Hematopoietic multipotent progenitor cell treated with erythropoietin and hydrocortisone succinate and interleukin-3 and kit ligand, for 15 days (in vitro differentiated cells): ENCODE measurements at places on chromosomes 3 and 15.
A peak's percentile ranks its signal among the peaks of the same experiment; 100 is the strongest.

GRCh38 chr3:175956964-175957363, 1097.8 kb downstream of the NAALADL2 start:
- no peak for DNase-seq

- DNase-seq = no peak
Observed at GRCh38 chr3:112132554-112132953, 494 bp downstream of the GCSAM start.

GRCh38 chr3:61057464-61057863, 193.8 kb downstream of the FHIT start:
- no peak for DNase-seq

- DNase-seq = no peak
Observed at GRCh38 chr15:60384053-60384452, 13.7 kb downstream of the ANXA2 start.

DNA sequence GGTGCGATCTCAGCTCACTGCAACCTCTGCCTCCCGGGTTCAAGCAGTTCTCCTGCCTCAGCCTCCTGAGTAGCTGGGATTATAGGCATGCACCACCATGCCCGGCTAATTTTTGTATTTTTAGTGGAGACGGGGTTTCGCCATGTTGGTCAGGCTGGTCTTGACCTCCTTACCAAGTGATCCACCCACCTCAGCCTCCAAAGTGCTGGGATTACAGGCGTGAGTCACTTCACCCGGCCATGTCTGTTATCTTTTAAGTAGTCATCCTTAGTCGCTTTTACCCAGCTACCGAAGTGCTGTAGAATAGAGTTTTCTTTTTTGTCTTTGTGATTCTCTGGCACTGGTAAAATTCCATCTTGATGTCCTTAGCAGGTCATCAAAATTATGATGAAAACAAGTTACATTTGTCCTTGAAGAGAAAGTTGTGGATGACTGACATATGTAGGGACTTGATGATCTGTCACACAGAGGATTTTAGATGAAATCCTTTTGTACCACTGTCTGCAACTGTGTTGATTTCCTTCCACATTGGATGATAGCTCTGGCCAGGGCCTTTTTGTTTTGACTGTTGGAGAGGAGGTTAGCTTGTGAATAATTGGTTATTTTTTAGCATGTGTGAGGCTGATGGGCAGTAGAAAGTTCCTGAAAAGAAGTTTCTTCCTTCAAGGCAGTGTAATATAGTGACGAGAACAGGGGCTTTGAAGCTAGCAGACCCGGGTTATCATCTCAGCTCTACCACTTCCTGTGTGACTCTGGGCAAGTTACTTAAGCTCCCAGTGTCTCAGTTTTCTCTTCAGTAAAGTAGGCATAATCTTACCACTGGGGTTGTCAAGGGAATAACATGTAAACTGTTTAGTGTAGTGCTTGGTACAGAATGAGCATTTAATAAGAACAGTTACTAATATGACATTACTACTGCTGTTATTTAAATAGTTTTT, 18.8 kb downstream of the ATG7 start:
- DNase-seq = no peak

DNA sequence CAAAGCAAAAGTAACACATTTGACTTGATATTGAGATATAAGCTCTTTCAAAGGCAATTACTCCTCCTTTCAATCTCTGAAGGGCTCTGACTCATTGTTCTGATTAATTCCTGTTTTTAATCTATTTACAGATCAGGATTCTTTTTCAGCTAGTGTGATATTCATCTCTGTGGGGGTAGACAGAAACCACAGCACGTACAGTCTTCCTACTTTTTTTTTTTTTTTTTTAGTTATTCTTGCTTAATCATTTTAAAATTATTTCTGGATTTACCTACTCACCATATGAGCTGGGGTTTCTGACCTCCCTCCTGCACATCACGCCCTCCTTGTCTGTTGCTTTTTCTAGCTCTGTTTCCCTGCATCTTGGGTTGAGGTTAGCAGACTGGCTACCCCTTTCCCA, 1.4 kb downstream of the CNTN3 start:
- no peak for DNase-seq

DNA sequence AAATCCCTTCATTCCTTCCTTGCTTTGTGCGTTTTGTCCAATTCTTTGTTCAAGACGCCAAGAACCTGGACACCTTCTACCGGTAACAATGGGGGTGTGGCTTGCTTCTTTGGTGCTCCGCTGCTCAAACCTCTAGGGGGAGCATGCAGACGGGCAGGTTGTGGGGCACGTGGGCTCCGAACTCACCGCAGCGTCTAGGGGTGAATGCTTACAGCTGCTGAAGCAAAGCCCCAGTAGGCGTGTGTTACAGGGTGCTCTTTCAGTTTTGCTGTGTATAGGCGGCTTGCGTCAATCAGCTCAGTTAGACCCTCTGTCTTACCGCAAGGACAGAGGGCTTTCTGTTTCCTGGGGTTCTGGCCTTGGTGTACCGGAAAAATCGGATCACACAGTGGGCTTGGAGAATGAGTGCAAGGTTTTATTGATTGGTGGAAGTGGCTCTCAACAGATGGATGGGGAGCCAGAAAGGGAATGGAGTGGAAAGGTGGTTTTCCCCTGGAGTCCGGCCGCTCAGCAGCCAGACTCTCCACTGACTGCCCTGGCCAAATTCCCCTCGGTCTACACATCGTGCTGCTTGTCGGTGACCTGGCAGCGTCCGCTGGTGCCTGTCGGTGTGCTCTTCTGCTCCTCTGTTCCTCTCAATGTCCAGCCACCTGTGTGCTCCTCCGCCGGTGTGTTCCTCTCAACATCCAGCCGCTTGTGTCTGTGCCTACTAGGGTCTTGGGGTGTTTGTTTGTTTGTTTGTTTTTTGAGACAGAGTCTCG, 1.2 kb upstream of the LRRC34 start:
- DNase-seq = peak; percentile 57

GRCh38 chr3:107704477-107704876, 181.7 kb downstream of the BBX start:
- DNase-seq = no peak

GRCh38 chr3:191068946-191069813, 129.9 kb upstream of the OSTN start:
- DNase-seq = no peak

DNA sequence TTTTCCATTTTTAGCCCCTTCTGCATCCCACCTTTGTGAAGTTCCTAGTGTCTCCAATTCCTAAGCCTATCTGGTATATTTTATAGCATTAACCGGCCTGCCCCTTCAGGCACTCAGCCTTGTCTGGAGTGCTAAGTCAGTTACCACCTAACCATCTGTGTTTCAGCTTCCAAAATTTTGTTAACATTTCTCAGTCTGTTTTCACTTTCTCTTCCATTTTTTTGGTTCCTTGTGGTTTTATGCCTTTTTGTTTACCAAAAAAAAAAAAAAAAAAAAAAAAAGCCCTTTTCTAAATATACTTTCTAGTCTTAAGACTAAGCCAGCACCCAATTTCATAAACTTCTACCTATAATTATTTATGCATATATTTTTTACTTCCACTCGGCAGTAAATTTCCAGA, 92.4 kb downstream of the CSNK1G1 start:
- DNase-seq = no peak

GRCh38 chr3:62479326-62479725, 106.0 kb upstream of the FEZF2 start:
- DNase-seq = no peak

DNA sequence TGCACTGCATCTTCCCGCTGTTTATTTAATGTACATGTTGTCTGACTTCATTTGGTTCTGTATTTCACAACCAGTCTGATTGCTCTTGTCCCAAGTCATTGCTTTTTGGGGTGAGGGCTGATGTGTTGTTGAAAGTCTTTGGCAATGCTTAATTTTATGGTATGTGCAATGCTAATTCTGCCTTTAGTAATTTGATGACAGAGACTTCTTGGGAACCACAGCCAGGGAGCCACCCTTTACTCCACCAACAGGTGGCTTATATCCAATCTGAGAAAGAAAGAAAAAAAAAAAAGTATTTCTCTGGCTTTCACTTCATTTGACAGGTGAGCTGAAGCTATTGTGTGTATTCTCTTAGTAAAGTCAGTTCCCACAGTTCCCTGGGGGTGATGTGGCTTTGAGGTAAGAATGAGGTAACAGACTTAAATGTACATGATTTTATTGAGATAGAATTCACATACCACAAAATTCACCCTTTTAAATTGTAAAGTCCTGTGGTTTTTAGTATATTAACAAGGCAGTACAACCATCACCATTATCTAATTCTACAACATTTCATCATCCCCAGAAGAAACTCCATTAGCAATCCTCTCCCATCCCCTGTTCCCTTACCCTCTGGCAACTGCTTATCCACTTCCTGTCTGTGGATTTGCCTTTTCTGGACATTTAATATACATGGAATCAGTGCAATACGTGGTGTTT, 97.3 kb downstream of the SLCO3A1 start:
- no peak for DNase-seq

DNA sequence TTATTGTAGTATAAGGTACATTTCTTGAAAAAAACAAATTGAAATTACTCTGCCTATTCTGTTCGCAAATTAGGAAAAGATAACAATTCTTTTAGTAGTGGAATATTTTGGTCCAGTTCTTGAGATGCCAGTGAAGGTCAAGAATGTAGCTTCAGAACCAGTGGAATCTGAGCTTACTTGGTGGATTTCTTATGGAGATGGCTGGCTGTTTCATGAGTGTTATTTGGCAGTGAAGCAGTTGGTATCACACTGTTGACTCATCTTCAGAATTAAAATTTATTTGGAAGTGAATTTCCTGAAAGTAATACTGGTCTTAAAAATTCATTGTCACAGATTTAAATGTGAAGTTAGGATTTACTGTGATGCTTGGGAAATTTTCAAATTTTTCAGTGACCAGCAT, 19.1 kb downstream of the RNF13 start:
- DNase-seq = no peak

DNA sequence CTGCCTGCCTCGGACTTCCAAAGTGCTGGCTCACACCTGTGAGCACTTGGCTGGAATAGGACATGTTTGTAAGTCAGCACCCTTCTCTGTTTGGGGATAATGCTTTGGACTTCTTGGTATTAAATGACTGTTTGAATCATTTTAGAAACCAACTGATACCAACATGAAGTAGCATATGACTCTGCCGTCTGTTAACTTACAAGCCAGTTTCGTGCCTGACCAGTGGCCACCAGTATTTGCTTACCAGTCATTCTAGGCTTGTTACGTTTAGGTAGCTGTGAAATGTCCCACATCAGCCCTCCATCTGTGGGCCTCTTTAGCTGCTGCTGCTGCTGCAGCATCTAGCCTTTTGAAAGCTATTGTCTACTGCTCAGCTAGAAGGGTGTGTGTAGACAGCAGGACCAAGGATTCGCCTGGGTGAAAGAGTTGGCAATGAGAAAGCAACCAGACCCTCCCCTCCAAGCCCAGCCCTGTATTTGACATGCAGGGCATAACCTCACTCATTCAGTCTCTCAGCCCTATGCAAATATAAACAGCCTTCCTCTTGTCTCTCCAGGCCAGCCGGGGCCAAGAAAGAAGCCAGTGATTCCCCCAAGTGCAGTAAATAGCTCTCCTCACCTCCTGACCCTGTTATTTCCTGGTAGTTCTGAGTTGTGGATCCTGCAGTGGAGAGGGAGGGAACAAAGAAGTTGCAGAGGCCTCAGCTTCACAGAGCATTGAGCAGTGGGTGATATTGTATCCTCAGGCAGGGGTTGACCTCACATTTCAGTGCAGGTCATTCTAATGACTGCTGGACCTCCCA, 51.0 kb downstream of the NKIRAS1 start:
- no peak for DNase-seq

GRCh38 chr3:62926494-62926893, 51.3 kb upstream of the CADPS start:
- DNase-seq = no peak

GRCh38 chr15:60062826-60063225, 58.7 kb downstream of the FOXB1 start:
- no peak for DNase-seq

DNA sequence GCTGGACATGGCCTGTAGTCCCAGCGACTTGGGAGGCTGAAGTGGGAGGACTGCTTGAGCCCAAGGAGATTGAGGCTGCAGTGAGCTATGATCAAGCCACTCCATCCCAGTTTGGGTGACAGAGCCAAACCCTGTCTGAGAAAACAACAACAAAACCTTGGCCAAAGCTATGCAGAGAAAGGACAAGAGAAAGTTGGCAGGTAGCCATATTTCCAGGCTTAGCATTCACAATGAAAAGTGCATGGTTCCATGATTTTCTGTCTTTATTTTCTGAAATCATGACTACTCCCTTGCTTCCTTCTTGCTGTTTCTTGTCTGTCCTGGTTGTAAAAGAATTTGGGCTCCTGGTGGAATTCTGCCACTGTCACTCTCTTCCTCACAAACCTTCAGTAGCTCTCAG, 284.6 kb upstream of the C2CD4B start:
- no peak for DNase-seq

DNA sequence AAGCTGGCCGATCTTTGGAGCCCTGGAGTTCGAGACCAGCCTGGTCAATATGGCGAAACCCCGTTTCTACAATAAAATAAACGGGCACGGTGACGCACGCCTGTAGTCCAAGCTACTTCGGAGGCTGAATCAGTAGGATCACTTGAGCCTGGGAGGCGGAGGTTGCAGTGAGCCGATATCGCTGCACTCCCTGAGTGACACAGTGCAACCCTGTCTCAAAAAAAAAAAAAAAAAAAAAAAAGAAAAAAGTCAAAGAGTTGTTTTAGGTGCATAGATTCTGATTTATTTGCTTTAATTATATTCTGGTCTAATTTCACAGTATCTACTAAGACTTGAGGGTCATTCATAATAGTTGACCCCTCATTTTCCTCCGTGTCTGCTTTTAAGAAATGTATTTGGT, 1.7 kb downstream of the ARL13B start:
- no peak for DNase-seq

DNA sequence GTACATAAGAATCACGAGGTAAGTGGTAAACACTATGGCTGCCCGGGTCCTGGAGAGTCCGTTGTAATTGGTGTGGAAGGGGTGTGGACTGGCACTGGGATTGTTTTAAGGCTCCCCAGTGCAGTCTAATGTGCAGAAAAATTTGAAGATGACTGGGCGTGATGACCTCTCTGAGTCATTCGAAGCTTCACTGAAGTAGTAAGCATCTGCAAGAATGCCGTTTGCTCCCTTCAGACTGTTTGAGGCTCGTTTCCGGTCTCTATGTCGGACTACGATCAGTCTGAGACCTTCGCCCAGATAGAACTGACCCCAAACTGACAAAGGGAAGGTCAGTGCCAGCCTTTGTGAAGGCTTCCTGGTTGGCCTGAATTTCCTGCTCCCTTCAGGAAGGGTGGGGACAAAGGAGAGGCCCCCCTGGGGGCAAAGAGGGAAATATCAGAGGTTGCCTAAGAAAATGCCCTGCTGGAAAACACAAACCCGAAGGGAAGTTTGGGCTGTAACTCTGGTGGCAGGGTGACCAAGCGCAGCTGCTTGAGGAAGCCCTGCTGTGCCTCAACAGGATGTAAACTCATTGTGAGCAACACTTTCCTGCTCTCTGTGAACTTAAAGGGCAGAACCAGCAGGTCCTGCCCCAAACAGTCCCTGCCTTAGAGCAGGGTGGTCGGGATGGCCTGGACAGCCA, 34.6 kb downstream of the BTD start:
- no peak for DNase-seq

- no peak for DNase-seq
Observed at GRCh38 chr15:73822998-73823397, 50.4 kb upstream of the TBC1D21 start.

DNA sequence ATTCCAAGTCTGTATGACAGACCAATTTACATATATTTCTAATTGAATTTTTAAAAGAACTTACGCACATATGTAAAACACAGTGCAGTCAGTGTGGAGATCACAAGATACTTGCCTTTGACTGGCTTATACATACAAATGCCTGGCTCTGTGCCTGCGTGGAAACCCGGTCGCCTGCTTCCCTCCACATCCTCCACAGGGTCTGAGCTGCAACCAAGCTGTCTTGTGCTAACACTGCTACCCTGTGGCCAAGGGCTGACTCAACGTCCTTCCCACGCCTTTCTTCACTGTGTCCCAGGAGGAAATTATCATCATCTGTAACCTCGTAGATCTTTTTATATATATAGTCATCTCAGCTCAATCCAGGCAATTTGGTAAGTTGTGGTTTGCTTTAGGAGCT, 117.0 kb downstream of the WNT7A start:
- no peak for DNase-seq
